ENCODE measurements at places on chromosomes 4 and X.

DNA sequence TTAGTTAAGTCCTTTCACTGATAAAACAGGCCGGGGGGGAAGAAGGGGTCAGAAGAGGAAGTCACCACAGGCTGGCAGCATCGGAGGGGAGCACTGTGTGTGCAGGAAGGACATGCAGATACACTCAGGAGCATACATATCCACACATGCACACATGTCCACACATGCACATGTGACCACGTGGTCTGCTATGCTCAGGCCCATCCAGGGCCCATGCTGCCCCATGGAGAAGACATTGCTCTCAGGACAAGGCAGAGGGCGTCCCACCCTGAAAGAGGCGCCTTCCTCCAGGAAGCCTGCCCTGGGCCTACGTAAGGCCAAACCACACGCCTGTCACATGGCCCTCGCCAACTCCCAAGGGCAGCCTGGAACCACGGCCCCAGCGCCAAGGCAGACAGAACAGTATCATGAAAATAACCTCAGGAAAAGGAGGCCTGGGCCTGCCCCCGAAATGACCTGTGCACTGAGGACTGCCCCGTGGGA, 15.8 kb downstream of the WDR1 start:
- DNase-seq: no peak

DNA sequence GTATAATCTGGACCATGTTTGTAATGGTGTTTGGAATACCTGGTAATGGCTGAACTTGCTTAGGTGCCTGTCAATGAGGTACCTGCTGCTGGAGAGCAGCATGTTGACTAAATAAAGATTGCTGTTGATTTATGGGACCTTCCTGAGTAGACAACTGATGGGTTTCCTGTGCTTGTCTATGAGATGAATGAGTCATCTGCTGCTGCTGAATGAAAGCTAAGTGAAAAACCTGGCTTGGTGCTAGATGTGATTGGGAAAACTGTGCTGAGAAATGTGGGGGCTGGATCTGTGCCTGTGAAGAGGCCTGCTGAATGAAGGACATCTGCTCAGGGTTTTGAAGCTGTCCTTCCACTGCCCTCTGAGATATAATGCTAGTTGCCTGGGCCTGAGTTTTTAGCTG, 69.6 kb downstream of the WNK3 start:
- no peak for DNase-seq

DNA sequence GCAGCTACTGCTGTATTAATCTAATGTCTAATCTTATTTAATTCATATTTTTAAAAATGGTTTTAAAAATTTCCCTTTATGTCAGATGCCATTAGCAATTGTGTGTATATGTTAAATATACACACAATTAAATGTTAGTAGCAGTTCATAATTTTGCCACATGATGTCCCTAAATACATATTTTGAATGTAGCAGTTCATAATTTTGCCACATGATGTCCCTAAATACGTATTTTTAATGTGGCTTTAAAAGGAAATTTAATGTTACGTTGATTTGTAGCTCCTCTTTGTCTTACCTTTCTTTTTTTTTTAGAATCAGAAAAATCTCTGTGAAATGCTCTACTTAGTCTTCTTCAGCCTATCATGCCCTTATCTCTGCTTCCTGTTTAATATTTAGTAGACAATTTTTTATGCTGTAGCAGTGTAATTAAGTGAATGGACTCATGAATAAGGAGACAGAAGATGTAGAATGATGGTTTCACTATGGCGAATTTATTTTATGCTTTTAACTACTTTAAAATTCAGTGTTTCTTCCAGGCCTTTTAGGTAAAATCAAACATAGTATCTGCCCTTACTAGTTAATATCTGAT, 26.1 kb downstream of the RBM46 start:
- peak; percentile 26 for DNase-seq

- DNase-seq: no peak
These were observed 25.9 kb downstream of the ZNF721 start for GRCh38 chr4:472881-473569.

DNA sequence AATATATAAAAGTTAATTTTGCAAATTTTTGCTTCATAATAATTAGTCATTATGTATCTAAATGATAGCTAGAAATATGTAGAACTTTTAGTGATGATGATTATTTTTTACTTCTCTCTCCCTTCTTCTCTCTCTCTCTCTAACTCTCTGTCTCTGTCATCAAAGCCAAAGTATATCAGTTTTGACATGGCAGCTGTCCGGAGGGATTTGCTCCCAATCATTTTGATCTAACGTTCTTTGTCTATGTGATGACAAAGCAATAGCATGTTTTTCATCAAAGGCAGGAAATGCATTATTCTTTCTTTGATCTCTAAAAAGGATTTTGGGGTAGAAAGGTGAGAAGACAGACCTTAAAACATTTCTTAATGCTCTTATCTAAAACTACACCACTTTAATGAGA, 402.1 kb downstream of the PDGFC start:
- DNase-seq: no peak

GRCh38 chr4:112348488-112349158, 51.5 kb downstream of the ALPK1 start:
- DNase-seq: no peak

- DNase-seq: no peak
These were observed 237.8 kb upstream of the PGRMC2 start for GRCh38 chr4:128525387-128525786.
